ENCODE measurements at places on chromosomes 6 and 20. TPM values are rescaled to one million over a fixed set of nuclear protein-coding genes. Genes with fewer than 3 reads are reported as not detected.

DNA sequence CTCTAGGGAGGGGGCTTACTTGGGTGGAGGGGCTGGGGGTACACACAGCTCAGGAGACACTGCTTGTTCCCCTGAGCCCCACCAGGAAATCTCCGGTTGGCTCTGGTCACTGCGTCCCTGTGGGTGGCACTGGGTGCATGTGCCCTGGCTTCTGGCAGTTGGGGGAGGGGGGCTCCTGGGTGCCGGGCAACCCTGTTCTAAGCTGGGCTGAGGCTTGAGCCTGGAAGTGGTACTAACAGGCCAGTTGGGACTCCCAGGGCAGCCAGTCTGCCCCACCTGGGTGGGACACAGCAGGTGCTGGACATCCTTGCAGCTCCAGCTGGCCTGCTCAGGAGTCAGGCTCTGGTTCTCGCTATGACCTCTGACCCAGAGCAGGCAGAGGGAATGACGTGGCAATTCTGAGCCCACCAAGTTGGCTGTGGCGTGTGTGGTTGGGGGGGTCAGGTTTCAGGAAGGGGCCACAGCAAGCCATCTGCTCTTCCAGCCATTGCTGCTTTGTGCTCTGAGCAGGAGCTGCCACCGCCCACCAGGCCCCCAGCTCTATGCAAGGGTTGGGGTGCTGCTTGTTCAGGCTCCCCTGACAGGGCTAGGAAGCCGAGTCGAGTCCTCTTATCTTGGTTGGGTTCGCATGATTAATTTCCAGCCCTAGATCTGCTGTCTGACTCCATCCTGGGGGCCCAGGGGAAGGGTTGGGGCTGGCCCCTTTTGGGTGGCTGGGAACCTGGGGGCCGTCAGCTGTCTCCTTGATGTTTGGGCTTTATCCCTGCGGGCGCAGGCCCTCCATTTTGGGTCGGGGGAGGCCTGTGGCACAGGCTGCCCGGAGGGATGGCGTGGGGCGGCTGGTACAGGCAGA is 590 bp downstream of the C20orf204 start:
- peaks cover 19% of the 10 kb centered on the region for H3K4me1 ChIP-seq
- peaks cover 9% of the 10 kb centered on the region for H3K36me3 ChIP-seq
- 0 out of 2 replicates have a peak overlapping the region, but pooled peaks have one; percentile 19 for H3K27ac ChIP-seq
- no peak for DNase-seq

EFCAB8 gene
- total RNA-seq: 0.20 TPM

DNA sequence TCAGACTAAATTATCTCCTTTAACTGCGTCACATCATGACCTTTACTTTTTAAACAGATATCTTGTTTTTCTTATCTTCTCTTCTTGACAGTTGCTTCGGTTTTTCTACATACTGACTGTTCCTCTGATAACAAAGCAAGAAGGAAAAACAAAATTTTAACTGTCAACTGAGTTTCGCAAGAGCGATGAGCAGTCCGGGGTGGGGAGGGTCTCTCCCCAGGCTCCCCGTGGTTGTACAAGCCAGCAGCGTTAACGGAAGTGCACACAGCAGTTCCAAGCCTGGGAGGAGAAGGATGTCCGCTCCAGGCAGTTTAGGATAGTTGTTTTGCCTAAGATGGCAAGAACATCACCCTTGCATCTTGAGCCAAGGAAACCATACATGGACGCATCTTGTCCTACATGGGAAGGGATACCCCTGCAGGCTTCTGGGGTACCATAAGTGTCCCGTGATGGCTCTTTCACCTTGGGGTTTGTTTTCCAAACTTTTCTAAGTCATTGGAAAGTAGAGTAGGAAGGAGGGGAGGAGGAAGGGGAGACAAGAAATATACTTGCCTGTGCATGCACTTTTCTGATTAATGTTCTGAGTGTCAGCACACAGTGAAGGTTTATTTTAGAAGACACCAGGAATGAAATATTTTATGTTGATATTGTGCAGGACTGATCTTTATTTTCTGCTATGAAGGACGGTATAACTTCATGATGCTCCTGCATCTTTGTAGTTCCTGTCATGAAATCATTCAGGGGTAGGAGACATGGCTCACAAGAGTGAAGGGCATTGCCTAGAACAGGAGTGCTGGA is 20.8 kb downstream of the SLC24A3 start:
- no peaks in the 10 kb centered on the region for H3K4me1 ChIP-seq
- DNase-seq: no peak
- H3K4me3 ChIP-seq: no peak overlapping the region
- no peaks in the 10 kb centered on the region for H3K27me3 ChIP-seq
- no peaks in the 10 kb centered on the region for H3K36me3 ChIP-seq

COL21A1 gene
- 3.1 TPM for total RNA-seq

DNA sequence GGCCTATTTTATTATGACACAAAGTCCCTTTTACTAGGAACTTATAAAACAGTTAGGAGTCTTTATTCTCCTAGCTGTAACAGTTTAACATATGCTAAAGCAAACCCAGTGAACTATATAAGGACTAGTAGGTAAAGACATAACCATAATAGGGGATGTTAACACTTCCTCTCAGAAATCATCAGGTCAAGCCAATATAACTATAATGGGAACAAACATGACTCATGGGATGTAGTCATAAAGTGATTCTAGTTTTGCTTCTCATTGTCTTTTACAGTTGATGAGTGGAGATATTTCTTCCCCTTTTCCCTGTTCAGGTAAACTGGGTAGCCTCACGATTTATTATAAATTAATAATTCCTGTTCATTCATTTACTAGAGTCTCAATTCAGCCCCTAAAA is 9.7 kb downstream of the PTCHD4 start:
- DNase-seq: no peak
- no peak overlapping the region for H3K4me3 ChIP-seq
- no peaks in the 10 kb centered on the region for H3K4me1 ChIP-seq
- no peak overlapping the region for H3K27ac ChIP-seq

LRRN4 gene
- total RNA-seq: 0.61 TPM

NMBR gene
- total RNA-seq: not detected

SNAI1 gene
- total RNA-seq: 6.5 TPM

DNA sequence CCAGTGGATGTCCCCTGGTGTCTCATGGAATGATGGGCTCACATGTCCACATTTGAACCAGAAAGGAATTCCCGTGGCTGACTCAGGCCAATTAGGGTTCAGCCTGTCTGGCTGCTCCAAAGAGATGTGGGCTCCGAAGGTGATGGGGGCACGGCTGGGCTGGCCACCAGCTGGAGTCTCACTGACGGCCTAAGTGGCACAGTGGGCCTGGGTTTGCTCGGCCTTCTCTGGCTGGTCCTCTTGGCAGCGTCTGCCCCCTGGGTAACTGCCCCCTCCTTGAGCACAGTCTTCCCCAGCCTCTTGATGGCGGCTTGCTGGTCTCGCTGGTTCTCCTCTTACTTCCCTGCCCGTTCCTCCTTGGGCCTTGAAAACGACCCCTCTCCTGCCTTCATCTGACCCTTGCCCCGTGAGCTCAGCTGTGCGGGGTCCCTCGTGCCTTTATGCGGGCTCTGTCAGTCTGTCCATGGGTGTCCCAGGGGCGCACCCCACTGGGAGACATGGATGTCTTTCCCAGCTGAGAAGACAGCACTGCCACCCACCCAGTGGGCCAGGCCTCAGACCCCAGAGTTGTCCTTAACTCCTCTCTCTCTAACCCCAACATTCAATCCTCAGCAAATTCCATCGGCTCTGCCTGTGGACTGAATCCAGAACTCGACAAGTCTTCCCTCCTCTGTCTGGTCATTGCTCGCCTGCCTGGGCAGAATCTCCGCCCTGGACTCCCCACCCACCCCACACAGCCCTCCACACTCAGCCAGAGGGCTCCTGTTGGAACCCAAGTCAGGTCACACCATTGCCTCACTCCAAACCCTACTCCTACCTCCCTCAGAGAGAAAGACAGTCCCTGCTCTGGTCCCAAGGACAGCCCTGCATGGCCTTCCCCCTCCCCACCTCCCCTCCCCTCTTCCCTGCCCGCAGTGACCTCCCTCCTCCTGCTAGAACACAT is 78.7 kb downstream of the CEBPB start:
- DNase-seq: no peak
- no peak overlapping the region for H3K27ac ChIP-seq
- peaks cover 4% of the 10 kb centered on the region for H3K4me1 ChIP-seq
- no peaks in the 10 kb centered on the region for H3K36me3 ChIP-seq
- H3K4me3 ChIP-seq: no peak overlapping the region
- H3K27me3 ChIP-seq: no peaks in the 10 kb centered on the region

GSTA2 gene
- not detected for total RNA-seq

DNA sequence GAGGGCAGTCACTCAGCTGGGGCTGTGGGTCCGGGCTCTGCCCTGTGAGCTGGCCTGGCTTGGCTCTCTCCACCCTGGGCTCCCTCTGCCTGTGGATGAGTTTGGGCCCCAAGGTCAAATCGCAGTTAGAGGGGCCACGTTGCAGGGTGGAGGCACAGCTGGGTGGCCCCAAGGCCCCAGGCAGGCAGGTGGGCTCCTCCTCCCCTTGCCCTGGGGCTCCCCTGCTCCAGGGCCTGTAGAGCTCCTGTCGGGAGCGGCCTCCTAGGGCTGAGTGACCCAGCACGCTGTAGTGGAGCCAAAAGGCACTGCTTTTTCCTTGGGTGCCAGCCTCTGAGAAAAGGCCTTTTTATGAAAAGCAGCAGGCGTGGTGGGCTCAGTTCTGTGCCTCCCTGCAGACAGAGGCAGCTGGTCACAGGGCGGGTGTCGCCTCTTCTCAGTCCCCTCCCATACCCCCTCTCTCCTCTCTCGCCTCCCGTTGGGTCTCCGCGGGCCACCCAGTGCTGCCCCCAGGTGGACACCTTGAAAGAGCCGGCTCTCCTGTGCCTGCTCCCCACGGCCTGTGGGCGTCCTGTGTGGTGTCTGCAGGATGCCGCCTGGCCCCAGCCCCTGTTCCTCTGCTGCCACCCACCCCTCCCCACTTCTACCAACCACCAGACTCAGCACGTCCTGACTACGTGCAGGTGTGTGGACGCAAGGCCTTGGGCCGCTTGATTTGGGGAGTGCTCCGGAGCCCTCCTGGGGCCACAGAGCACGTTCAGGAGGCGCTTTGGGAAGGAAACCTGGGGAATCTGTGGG is 13.2 kb downstream of the SS18L1 start:
- H3K27me3 ChIP-seq: no peaks in the 10 kb centered on the region

LTB gene
- 0.43 TPM for total RNA-seq

SPDEF gene
- total RNA-seq: 0.15 TPM
